ENCODE measurements at places on chromosomes 6 and 20. TPM values are rescaled to one million over a fixed set of nuclear protein-coding genes. Genes with fewer than 3 reads are reported as not detected.

DNA sequence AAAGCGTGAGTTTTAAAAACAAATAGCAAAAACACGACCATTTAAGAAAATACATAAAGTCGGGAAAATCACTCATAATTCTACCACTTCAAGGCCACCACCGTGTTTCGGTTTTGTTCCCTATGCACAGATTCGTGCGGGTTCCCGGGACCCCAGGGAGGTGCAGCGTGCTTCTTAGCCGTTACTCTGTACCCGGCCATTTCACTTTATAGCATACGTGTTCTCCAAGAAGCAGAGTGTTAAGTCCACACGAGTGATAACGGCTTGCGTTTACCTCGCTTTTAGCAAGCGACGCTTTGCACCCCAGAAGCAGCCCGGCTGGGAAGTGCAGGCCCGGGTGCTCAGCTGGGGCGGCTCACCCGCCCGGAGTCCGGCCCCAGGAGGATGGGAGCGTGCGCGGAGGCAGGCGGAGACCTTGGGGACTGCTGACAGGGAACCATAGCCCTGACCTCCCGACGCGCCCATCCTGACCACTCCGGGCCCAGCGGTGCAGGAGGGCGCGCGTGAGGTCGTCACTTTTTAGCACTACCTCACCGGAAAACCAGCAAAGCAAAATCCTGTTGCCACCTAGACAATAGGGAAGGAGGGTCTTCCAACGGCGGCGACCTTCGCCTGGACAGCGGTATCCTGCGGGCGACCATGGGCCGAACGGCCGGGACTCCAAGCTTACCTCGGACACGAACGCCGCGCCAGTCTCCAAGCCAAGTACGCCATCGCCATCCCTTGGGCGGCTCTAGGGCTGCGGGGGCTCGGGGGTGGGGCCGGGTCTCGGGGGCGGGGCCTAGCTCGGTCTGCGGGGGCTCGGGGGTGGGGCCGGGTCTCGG is at the start of gene ECI2:
TSS of gene ECI2 (minus strand) at position 735 of the 824 bp plus-strand sequence. CDS start at position 720, 15 bp downstream.
- DNase-seq: peak; percentile 77

DNA sequence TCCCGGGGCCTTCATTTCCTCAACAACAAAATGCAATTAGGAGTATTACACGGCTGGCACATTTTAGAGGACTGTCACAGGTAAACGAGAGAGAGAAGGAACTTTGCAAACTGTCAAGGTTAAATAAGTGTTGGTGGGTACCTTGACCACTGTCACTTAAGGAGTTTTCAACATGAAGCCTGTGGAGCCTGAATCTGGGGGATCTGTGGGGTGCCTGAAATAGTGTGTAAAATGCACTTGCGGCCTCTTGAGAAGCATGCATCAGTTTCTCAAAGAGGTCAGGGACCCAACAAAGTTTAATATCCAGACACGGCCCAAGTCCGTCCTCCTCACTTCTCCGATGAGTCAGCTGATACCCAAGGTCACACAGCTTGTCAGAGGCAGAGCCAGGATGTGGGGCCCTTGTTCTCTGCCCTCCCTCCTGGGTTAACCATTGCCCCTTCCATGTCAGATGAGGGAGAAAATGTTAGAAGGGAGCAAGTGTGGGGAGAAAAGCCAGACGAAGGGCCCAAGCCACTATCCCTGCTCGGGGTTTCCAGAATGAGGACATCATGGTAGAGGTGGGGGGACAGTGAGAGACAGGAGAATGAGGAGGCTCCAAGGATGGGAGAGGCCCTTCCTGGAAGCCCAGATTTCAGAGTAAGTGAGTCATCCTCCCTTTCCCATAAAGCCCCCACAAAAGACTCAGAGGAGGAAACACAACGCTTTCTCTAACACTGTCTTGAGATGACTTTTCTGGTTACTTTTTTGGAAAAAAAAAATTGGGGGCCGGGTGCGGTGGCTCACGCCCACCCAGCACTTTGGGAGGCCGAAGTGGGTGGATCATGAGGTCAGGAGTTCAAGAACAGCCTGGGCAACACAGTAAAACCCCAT is 42.2 kb downstream of the C6orf132 start:
- no peak for DNase-seq

DNA sequence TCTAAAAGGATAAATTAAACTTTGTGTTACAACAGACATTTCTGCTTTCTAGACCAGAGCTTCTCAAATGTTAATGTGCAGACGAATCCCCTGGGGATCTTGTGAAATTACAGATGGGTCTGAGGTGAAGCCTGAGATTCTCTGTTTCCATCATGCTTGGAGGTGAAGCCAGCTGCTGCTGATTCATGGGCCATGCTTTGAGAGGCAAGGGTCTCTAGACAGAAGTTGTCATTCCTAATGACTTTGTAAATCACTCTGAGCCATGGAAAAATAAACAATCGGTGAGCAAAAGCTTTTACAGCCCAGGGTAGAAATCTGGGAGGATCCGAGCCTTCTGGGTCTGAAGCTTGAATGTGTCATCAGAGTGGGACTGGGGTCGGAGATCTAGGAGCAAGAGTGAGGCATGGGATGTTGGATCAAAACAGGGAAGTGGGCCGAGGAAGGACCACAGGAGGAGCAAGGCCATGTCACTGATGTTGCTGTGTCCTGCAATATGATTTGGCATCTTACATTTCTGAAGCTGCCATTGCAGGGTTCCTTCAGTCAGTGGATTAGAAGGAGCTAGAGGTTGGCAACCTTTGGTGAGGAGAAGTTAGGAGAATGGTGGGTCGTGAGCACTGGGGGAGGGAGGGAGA is 77.3 kb downstream of the TRMT11 start:
- no peak for DNase-seq

GRCh38 chr6:18328070-18328469 is 59.1 kb upstream of the RNF144B start:
- DNase-seq: no peak

GRCh38 chr6:14896475-14896874 is 349.4 kb upstream of the JARID2 start:
- no peak for DNase-seq

The MTG2 gene
- 32.4 TPM for polyA plus RNA-seq

Measured in right lung (tissue), 10 donors.